ENCODE measurements at places on chromosomes 1 and 21.

GRCh38 chr1:184027826-184028695 lies 9.5 kb downstream of the COLGALT2 start:
- DNase-seq: peak; percentile 93

GRCh38 chr1:25110485-25110884 lies 121.8 kb downstream of the SYF2 start:
- no peak for DNase-seq

GRCh38 chr1:113538225-113538624 lies 147.9 kb downstream of the MAGI3 start:
- no peak for DNase-seq

GRCh38 chr1:160169553-160170399 lies 18.4 kb downstream of the ATP1A4 start:
- no peak for DNase-seq

DNA sequence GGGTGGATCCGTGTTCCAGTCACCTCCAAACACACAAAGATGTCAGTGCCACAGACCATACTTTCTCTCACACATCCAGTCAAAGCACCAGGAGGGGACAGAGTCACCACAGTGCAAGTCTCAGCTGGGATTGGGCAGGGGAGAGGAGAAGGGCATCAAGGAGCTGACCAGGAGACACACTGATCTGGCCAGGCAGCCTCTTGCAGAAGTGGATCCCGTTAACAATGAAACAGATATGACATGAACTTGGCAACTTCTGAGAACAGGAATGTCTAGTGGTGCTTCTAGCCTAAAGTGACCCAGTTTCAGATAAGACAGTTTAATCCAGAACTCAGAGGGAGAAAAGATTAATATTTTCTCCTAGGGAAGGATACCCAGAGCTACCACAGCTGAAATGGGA lies 71.0 kb downstream of the HIVEP3 start:
- no peak for DNase-seq

DNA sequence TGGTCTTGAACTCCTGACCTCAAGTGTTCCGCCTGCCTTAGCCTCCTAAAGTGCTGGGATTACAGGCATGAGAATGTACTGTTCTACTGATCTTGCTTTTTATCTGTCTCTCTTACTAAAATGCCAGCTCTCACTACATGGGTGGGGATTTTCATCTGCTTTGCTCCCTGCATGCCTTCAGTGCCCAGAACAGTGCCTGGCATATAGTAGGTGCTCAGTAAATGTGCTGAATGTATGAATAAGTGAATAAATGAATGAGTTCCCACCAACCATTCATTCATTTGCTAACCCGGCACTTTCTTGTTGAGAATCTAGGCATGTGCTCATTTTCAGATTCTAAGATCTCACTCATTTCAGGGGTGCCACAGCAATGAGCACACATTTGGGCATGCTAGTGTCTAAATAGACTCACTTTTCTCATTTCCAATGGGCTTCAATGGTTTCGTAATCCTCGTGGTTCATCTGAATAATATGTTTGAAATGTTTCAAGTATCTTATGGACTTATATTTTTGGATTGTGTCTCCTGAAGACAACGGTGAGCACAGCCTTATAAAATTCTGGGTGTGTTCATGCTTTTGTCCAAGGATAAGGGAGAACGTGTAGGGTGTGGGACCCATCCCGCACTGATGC lies 7.6 kb downstream of the DHRS3 start:
- no peak for DNase-seq

All from muscle of leg (tissue), 16 donors.